ENCODE measurements at places on chromosomes 3 and 15.
A peak's percentile ranks its signal among the peaks of the same experiment; 100 is the strongest.

DNA sequence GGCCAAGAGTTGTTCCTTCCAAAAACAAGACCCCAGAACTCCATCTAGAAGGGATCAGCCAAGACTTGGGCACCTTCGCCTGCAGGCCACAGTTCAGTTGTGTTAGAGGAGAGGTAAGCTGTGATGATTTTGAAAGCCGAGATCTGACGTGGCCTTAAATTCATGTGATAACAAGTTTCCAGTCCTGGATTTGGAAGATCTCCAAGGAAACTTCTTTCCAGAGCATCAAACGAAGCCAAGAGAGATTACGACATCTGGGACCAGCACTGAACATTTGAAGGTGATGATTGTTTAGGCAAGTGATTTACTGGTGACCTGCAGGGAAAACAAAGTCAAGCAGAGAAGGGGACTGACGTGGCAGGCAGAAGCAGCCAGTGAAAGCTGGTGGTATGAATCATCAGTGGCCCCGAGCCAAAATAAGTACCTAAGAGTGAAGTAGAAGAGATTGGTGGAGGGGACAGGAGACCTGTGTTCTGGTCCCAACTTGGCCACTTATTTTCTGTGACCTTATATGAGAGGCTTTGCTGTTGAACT, 339.0 kb upstream of the PROK2 start:
- DNase-seq: no peak

- DNase-seq: no peak
Measured at GRCh38 chr3:115937054-115937453, 313.7 kb downstream of the GAP43 start.

DNA sequence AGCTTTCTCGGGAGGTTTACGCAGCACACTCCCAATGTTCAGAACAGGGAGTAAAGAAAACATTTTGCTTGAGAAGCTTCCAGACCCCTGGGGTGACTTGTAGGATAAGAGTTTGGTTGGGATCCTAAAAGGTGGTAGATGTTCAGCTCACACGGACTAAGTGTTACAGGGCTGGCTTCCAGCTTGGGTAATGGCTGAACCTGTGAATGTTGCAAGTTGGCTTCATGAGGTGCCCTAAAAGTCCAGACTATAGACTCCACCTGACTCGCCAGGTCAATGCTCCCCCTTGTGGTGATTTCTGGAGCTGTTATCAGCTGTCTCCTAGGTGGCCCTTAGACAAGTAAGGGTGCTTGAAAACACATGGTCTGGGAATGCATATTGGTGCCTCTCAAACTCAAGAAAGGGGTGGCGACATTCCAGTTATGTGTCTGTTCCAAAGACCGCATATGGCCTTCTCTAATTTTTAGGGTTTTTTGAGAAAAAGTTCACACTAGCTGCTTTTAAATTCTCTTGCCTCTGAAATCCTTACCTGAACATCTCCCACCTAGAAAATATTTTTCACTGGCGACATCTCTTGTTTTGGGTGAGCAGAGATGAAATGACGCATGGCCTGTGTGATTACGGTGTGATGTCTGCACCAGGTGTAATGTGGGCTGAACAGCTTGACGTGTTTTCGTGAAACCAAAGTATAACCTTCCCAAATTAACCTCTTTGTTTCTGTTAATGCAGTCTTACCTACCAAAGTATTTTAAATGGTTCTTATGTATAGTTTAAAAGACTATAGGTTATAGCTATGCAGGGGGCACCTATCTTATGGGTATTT, 175.7 kb upstream of the KBTBD8 start:
- DNase-seq: peak; percentile 47

- DNase-seq: no peak
Measured at GRCh38 chr3:100782906-100783305, 73.6 kb downstream of the TFG start.

DNA sequence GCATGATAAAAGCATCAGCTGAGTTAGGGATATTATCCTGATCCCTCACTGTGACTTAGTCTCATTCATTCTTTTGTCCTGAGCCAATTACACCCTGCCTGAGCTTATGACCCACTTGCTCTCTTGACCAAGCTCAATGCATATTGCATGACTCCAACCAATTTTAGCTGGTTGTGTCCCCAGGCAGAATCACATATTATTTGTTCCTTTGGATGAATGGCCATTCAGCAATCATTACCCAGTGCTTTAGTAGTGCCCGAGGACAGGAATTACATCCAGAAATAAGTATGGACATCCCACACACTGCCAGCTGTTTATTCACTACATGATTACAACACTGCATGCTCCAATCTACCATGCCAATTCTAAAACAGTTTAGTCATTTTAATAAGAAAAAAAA, 322.5 kb downstream of the ZBBX start:
- DNase-seq: no peak

- DNase-seq: no peak
Measured at GRCh38 chr3:102143536-102143935, 291.3 kb upstream of the ZPLD1 start.

DNA sequence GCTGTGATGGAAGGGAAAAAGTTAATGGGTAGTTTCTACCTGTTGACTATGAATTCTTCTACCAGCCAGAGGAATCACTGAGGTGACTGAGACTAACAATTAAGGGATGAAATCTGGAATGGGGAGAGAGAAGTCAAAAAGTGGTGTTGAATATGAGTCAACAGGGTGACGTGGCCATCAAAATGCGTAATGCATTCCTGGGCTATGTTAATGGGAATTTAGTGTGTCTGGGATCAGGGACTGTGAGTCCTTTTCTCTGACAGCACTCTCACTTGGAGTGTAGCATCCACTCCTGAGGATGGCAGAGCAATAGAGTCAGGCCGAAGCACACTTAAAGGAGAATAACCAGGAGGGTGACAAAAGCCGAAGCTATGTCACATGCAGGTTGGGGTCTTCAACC, 60.4 kb downstream of the MESD start:
- no peak for DNase-seq

GRCh38 chr15:62071711-62072308, 5.0 kb downstream of the C2CD4A start:
- DNase-seq: no peak

Measured in stimulated activated CD4-positive, alpha-beta T cell treated with anti-CD3 and anti-CD28 coated beads, Interleukin-4, amount 100 ng/mL, for 4 hours (primary cell).